H7 (cell line): ENCODE measurements at places on chromosomes 2 and 18.

DNA sequence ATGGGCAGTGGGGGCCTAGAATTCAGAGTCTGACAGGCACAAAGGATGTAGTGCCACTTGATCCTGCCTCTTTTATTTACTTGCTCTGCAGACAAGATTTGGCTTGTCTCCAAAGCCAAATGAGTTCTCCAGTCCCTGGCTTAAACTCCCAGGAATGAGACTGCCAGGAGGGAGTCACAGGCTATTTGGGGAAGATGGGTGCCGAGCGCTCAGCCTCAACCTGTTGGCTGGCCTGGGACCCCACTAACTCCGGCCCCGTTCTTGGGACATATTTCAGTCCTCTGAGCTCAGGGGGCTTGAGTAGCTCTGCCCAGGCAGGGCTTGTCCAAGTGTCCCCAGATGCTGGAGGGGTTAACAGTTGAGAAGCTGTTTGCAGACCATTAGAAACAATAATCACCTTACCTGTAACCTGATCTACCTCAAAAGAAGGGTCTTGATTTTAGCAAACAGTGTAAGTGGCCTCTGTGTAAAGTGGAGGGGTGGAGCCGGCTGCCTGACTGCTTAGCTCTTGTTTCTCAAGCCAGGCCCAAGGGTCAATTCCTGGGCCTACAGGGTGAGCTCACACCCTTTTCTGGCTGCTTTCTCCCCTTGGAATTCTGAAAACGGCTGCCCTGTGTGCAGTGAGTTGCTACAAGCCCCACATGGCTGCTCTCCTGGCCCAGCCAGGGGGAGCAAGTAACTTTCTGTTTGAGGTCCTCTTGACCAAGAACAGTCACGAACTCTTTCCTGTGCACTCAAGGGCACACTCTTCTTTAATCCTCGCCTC is 27.1 kb upstream of the FZD5 start:
- DNase-seq: peak; percentile 62

GRCh38 chr18:12606592-12607315 is 51.2 kb downstream of the SPIRE1 start:
- no peak for DNase-seq

- peak; percentile 47 for DNase-seq
Measured at GRCh38 chr18:70499218-70499691, 210.4 kb downstream of the SOCS6 start.

GRCh38 chr2:112794131-112794733 is 9.9 kb upstream of the IL1A start:
- no peak for DNase-seq

DNA sequence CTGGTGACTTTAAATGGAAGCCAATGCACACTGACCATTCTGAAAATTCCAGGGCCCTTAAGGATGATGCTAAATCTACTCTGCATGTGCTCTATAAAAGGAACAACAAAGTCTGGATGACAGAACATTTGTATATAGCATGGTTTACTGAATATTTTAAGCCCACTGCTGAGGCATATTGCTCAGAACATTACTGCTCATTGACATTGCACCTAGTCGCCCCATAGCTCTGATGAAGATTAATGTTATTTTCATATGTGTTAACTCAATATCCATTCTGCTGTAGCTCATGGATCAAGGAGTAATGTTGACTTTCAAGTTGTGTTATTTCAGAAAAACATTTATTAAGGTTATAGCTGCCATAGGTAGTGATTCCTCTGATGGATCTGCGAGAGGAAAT is 827.5 kb upstream of the CHAC2 start:
- DNase-seq: no peak

DNA sequence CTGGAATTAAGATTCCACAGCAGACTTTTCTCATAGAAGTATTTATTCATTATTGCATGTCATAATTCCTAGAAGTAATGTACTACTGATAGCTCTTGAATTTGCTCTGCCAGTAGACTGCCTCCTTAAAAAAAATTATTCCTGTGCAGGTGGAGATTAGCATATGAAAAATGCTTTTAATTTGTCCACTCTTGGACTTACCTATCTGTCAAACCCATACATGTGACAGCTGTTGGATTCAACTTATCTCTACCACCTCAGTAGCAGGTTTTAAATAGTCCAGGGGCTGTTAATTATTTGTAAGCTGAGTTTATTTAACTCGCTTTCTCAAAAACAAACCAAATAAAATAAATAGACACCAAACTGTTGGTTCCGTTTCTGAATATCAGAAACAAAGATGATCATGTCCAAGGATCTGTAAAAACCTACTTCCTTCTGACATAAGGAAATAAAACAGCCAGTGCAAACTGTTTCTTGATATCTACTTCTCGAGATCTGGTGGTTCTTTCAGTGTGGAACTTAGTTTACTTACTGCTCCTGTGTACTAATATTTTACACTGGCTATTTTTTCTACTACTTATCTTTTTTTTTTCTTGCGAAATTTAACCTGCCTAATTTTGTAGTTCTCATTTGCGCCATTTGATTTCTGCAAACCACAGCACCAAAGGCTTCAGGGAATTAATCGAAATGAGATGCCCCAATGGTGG is 44.2 kb downstream of the ZEB2 start:
- DNase-seq: no peak

DNA sequence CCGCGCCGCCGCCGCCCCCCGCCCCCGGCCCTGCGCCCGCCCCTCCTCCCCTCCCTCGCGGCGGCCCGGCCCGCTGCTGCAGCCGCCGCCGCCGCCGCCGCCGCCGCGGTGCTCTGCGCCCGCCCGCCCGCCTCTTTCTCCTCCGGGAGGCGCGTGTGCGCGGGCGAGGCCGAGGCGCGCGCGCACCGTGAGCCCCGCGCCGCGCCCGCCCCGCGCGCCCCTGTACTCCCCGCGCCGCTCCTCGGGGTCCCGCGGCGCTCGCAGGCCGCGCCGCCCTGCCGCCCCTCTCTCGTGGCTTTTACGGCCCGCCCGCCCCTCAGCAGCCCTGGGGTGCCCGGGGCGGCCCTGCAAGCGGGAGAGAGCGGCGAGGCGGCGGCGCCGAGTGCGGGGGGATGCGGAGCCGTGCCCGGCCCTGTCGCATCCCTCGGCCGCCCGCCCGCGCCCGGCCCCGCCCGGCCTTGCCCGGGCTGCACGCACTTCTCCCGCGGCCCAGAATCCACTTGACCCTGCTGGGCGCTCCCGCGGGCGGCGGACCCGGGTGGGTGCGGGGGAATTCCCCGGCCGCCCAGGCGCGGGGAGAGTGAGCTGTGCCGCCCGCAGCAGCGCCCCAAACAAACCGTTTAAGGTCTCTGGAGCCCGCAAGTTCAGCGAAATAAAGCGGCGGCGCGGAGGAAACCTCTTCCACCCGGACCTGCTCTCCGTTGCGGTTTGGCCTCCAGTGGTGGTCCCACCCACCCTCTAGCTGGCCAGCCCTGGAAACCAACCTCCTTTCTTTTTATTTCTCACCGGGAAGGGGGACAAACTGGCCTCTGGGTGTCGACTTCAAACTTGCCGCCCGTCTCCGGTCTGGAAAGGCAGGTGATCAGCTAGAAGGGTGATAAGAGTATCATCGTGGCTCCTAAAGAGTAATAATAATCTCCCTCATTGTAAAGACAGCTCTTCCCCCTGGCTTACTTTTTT is 37.4 kb downstream of the AFF3 start:
- peak; percentile 89 for DNase-seq

DNA sequence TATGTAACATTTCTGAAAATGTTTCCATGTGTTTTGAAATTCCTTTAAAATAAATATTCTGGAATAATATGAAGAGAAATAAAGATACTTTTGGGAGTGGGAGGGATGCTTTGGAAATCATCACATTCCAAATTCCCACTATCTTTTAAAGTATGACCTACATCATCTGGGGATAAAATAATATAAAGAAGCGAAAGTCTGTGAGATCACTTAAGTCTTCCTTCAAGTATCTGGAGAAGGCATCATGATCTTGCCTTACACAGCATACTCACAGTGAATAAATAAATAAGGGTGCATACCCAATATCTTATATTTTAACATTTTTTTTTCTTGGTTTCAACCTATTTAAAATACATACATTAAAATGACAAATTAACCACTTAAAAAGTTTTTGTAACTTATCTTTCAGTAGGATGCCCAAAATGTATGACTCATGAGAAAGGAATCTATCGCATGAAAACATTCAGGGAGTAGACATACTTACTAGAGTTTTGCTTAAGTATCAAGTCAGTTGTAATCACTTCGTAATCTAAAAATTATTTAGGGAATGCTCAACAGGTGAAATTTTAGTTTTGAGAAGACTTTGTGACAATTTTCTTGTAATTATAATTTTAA is 248.3 kb upstream of the COL3A1 start:
- DNase-seq: no peak

- peak; percentile 84 for DNase-seq
Measured at GRCh38 chr2:19851116-19851695, 50.6 kb downstream of the TTC32 start.

DNA sequence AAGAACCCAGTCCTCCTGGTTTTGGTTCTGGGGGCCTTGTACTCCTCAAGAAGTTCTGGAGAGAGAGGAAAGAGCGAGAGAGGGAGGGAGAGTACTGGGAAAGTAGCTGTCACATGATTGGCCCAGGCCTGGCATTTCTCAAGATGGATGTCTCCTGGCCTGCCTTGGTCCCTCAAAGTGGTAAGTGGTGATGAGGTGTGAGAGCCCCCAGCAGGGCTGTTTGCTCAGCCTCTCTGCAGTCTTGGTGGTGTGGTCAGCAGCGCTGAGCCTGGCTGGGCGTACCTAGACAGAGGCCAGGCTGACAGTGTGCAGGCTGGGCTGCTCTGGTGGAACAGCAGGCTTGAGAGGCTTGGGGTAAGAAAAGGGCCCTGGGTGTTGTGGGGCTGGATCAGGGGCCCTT is 2.5 kb downstream of the SPEG start:
- no peak for DNase-seq

DNA sequence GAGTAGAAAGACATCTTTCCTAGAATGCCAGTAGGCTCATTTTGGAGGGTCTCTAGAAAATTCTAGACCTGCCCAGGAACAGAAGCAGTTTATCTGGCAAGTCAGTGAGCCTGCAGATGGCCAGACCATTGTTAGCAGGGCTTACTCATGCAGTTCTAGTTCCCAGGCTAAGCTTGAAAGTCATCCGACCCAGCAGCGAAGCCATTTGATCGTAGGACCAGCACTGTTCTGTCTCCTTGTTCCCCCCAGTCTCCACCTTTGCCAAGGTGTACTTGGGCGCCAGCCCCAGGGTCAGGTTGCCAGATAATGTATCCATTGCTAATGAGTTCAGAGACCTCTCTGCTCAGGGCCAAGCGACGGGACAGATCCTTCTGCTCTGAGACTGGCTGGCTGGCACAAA is 70.1 kb downstream of the EPAS1 start:
- no peak for DNase-seq

- no peak for DNase-seq
Measured at GRCh38 chr2:217279140-217279539, 419.3 kb upstream of the TNP1 start.

DNA sequence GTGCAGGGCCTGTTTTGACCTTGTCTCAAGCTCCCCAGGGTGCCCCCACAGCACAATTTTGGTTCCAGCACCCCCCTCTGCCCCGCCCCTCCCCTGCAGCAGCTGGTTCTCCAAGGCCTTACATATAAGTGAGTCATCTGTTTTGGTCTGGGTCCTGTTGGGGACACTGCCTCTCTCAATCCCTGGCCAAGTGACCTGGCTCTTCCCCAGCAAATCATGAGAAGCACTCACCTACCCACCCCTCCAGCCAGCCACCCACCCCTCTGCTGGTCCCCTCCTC is 90.5 kb downstream of the INHBB start:
- peak; percentile 41 for DNase-seq

- no peak for DNase-seq
Measured at GRCh38 chr2:22807872-22808271, 577.1 kb upstream of the KLHL29 start.

DNA sequence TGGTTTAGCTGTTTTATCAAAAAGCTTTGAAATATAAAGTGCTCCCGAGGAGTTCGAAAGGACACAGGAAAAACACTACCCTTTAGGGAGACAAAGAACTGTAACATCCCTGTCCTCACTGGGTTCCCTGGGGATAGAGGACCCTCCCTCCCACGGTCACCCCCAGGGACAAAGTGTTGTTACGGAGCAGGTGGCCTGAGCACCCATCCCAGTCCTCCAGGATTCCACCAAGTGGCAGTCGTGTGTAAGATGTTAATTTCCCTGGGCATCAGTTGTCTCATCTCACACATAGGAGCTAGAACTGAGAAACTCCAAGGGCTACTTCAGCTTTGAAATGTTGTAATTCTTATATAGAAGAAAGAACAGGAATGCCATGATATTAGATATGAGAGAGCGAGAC is 137.7 kb downstream of the ALK start:
- DNase-seq: peak; percentile 27

GRCh38 chr2:240791821-240792628 is 28.0 kb downstream of the KIF1A start:
- no peak for DNase-seq

DNA sequence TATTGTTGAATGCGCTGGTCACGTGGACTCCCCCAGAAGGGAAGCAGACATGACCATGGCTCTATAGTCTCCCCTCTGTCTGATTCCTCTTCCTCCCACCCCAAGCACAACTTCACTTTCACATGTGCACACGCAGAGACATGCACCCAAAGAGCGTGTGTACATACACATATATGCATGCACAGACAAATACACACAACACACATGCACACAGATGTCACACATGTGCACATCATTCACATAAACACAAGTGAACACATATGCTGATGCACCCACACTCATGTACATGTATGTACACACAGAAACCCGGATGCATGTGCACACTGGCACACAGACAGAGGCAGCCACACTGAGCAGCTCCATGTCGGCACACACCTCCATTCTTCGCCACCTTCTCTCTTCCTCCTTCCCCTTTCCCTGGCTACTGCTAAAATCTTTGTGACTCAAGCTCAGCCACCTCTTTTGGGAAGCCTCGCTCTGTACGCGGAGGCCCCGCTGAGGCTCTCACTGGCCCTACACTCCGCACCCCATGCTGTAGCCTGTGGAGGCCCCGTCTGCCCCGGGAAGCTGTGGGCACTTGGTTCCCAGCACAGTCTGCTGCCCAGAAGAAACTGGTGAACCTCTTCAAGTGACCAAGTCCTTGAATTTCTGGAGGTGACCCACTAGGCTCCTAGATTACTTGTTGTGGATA is 101.6 kb upstream of the TEX51 start:
- DNase-seq: no peak

DNA sequence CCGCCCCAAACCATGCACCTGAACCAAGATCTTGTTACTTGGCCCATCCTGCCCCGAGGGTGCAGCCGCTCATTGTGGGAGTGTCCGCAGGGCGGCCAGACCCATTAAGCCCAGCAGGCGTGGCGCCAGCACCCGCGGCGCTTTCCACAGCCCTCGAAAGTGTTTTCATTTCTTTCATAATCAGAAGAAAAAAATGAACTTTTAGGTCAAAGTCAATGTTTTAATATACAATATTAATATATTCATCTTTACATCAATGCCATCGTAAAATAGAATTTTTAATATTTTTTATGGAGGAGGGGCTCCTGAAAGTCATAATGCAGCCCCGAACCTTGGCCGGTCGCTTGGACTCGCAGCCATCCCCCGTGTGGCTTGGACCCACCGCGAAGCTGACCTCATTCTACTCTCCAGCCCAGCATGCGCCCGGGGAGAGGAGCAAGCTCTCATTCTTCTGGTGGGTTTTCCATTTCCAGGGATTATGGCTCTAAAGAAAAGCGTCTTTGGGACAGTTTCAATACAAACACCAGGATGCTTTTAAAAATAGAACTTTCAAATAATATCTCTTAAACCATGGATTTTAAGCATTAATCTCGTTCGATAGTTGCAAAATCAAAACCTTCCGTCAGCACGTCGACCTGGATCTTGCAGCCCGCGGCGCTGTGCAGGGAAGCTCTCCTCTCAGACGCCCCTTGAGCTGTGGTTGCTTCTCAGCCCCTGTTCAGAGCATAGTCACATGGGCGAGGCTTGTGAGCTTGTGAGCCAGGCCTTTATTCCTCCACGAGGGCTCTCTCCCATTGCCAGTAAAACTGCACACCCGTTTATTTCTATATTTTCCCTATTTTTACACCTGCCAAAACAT is 17.2 kb upstream of the ASB1 start:
- peak; percentile 74 for DNase-seq
